ENCODE measurements at places on chromosomes 6 and 20. TPM values are rescaled to one million over a fixed set of nuclear protein-coding genes. Genes with fewer than 3 reads are reported as not detected.
A peak's percentile ranks its signal among the peaks of the same experiment; 100 is the strongest.

DNA sequence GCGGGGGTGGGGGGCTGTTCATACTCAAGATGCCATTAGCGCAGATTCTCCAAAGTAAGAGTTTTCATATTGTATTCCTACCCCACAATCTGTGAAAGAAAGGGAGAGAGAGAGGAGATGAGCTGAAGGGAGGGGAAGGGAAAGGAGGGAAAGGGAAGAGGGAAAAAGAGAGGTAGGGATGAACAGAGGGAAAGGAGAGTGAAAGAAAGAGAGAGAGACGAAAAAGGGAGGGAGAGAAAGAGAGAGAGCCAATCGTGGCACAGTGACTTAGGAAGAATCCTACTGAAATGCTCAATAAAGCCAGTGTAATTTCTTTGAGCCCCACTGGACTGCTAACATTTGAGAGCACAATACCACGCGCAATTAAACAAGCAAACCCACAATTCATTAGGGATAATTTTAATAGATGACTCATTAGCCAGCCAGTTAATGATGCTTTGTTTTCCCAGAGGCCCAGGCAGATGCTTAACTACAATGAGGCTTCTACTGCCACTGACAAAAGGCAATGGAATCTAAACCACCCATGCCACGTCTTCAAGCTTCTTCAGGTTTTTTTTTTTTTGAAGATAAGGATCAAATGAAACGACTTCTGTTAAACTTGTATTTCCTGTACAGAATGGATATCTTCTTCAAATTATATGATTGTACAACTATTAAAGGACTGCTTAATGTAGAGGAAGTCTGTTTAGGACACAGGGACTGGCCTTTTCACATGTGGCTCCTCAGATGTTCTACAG lies 306.8 kb downstream of the FOXC1 start:
- H3K4me1 ChIP-seq = no peaks in the 10 kb centered on the region
- H3K36me3 ChIP-seq = no peaks in the 10 kb centered on the region
- no peak overlapping the region for H3K27ac ChIP-seq
- H3K4me3 ChIP-seq = no peak overlapping the region
- DNase-seq = no peak
- no peaks in the 10 kb centered on the region for H3K27me3 ChIP-seq

DNA sequence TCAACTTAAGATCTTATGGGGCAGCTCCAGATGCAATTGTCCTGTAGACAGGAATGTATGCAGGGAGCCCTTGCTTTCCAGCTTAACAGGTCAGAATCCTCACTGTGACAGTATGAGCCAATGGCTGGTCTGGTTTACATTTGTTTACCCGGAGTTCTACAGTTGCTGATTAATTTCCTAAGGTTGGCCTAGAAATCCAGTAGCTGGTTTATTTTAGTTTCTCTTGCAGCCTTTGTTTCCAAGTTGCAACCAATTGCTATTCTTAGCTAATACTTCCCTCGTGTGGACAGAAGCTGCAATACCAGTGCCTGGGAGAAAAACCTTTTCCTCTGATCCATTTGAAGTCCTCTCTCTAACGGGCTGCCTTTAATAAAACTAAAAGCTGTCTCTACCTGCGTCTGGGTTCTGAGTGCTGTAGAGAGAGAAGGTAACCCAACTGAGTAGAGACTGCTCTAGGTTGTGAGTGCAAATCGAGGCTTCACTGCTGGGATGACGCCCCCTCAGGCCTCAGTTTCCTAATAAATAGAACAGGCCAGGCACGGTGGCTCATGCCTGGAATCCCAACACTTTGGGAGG lies 45.9 kb downstream of the ZNF217 start:
- no peaks in the 10 kb centered on the region for H3K4me1 ChIP-seq
- DNase-seq = peak; percentile 46

DNA sequence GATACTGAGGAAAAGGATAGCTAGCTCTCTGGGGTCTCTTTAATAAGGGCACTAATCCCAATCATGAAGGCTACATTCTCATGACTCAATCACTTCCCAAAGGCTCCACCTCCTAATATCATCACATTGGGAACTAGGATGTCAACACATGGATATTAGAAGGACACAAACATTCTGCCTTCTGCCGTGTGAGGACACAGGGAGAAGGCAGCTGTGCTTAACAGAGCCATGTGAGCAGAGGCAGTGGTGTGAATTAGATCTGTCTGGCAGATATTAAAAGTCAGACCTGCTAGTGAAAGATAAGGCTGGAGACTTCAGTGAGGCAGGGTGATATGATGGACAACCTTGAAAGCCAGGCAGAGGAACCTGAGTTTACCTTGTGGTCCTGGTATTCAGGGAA lies 341.9 kb downstream of the ARHGAP18 start:
- no peak overlapping the region for H3K4me3 ChIP-seq
- DNase-seq = no peak
- H3K27me3 ChIP-seq = no peaks in the 10 kb centered on the region
- H3K36me3 ChIP-seq = no peaks in the 10 kb centered on the region
- no peak overlapping the region for H3K27ac ChIP-seq

DNA sequence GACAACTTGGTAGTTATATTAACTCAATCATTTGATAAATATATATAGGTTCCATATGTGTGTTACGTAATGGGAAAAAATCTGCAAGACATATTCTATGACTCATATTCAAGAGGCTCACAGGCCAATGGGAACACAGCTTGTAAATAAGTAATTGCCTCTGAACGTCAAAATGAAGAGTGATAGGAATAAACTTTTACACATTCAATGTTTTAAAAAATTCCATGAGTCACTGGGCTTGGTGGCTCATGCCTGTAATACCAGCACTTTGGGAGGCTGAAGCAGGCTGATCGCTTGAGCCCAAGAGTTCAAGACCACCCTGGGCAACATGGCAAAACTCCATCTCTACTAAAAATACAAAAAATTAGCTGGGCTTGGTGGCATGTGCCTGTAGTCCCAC lies 209.4 kb upstream of the MCHR2 start:
- H3K4me1 ChIP-seq = no peaks in the 10 kb centered on the region
- DNase-seq = no peak
- H3K4me3 ChIP-seq = no peak overlapping the region
- no peaks in the 10 kb centered on the region for H3K27me3 ChIP-seq

DNA sequence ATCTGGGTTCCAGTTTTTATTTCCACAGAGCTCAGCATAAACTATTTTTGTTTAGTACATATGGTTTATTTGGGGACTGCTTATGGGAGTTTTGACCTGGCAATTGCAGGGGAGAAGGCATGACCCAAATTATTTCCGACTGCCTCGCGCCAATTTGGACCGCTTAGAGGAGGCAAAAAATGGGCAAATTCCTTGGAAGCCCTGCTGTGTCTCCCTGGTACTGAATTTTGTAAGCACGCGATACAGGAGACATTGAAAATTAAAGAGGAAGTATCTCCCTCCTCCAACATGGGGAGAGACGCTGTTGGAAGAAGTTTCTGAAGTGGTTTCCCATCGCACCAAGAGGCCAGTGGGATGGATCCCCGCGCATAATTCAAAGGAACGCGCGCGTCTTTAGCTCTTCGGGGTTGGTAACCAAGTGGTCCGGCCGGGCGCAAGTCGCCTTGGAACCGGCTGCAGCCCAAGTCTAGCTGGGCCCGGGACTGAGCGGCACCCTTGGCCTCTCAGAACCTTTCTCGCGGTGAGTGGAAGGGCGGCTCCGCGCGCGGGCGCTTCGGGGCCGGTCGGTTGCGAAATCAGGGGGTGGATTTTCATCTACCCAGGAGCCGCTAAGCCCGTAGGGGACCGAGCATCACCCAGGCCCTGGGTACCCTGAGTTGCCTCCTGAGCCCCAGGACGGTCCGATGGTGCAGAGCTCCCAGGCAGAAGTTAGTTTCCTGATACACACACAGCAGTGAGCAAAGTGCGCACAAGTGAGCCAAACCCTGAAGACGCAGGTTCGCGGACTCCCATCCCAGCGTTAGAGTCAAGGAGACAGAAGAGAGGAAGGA lies 6.2 kb downstream of the NKX2-2 start:
- peaks cover 81% of the 10 kb centered on the region for H3K27me3 ChIP-seq
- peaks cover 10% of the 10 kb centered on the region for H3K4me1 ChIP-seq
- no peak overlapping the region for H3K4me3 ChIP-seq
- no peak for DNase-seq
- no peaks in the 10 kb centered on the region for H3K36me3 ChIP-seq

- no peak overlapping the region for H3K4me3 ChIP-seq
- no peak for DNase-seq
- H3K36me3 ChIP-seq = no peaks in the 10 kb centered on the region
- no peaks in the 10 kb centered on the region for H3K4me1 ChIP-seq
These were observed 79.9 kb downstream of the PREX1 start for GRCh38 chr20:48747840-48748414.

DNA sequence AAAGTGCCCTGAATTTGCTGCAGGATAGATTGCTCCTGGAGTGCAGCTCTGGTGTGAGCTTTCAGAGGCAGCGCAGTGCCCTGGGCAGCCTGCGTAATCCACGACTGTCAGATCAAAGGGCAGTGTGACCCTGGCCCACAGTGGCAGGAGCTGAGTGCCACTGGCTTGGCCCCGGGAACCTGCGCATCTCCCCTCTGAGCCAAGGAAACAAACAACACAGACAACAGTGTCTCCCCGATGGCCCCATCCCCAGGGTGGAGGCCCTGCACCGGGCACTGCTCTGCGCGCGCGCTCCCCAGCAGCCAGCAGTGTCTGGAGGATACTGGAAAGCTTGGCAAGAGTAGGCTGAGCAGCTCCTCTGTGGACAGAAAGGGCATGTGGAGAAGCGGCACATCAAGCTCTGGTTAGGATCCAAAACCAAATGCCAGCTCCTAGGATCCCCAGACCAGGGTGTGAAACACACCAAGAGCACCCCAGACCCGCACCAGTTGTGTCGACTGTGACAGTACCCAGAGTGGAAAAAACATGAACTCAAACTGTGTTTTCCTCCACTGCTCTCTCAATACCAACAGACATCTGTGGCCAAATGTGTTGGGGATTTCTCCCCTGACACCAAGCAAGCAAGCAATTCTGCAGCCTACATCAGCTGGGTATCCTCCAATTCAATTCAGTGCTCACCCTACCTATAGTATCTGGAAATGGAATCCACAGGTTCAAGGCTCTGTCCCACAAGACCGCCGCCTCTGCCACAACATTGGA lies 26.7 kb downstream of the RBCK1 start:
- H3K4me3 ChIP-seq = no peak overlapping the region
- H3K27ac ChIP-seq = no peak overlapping the region
- peaks cover 8% of the 10 kb centered on the region for H3K36me3 ChIP-seq
- DNase-seq = no peak

GRCh38 chr6:40721271-40721952 lies 134.2 kb upstream of the LRFN2 start:
- H3K27ac ChIP-seq = no peak overlapping the region
- no peak overlapping the region for H3K4me3 ChIP-seq
- H3K36me3 ChIP-seq = no peaks in the 10 kb centered on the region
- no peaks in the 10 kb centered on the region for H3K4me1 ChIP-seq
- no peak for DNase-seq
- no peaks in the 10 kb centered on the region for H3K27me3 ChIP-seq

DNA sequence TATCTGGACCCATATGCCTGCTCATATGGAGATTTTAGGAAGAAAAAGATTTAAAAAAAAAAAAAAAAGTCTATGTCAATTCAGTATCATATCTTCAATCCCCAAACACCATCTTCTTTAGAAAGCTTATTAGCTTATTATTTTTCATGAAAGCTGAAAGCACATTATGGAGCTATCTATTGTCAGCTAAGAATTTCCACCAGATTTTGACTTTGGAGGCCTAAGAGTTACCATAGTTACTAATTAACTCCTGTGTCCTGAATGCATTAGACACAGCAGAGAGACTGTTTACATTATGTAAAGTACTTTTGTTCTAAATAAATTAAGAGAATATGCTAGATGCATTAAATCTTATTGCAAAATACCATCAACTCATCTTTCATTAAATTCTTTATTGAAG lies 255.5 kb upstream of the NRSN1 start:
- no peaks in the 10 kb centered on the region for H3K27me3 ChIP-seq
- no peak for DNase-seq
- H3K36me3 ChIP-seq = no peaks in the 10 kb centered on the region
- no peaks in the 10 kb centered on the region for H3K4me1 ChIP-seq

DNA sequence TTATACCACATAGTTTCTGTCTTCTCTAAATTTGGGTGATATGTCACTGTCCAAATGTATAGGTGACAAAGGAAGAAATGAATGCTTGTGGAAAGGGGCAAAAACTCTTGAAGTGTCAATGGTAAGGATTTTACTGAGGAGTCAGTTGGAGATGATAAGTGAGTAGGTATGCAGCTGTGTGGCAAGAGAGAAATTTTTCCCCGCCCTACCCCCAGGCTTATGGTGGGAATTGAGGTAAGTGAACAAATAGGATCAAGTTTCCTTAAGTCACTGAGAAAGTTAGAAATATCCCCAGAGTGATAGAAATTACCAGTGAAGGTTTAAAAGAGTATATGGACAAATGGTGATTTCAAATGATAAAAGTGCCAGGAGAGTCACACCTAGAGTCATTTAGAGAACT lies 11.8 kb downstream of the DSE start:
- DNase-seq = no peak
- no peak overlapping the region for H3K27ac ChIP-seq
- no peak overlapping the region for H3K4me3 ChIP-seq
- H3K4me1 ChIP-seq = peaks cover 11% of the 10 kb centered on the region
- H3K27me3 ChIP-seq = no peaks in the 10 kb centered on the region
- no peaks in the 10 kb centered on the region for H3K36me3 ChIP-seq

GRCh38 chr6:67030861-67031260 lies 1323.8 kb upstream of the EYS start:
- no peak overlapping the region for H3K27ac ChIP-seq
- no peaks in the 10 kb centered on the region for H3K4me1 ChIP-seq
- no peaks in the 10 kb centered on the region for H3K27me3 ChIP-seq

DNA sequence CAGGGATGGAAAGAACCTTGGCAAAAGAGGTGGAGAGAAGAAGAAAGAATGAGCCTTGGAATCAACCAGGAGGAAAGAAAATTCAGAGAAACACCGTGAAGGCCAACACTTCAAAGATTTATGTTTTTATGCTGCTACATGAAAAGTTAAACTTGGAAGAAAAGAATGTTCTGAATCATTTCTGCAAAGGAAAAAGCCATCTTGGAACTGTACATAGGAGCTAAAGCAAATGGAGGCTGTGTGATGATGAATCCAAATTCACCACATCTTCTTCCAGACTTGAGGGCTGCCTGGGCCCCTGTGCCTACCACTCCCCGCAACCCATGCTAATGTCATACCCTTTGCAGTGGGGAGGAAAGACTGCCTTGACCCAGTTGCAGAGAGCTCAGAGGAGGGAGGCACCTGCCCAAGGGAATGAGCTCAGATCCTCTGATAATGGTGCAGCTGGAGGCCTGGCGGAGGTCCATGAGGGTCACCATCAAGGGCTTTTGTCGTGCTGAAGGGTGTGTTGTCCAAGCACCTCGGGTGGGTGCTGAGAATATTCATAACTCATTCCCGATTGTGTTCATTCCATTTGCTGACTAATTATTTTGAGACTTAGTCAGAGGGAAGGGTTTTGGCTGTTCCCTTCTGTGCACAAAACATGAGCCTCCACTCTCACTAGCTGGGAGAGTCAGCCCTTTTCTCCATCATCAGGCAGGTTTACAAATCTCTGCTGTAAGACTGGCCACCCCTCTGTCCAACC lies 245.8 kb upstream of the JAG1 start:
- H3K4me3 ChIP-seq = no peak overlapping the region
- H3K27me3 ChIP-seq = no peaks in the 10 kb centered on the region
- no peaks in the 10 kb centered on the region for H3K36me3 ChIP-seq
- H3K27ac ChIP-seq = no peak overlapping the region

Gene OPN5
- not detected for total RNA-seq

Gene SULF2
- total RNA-seq = 97.9 TPM

Gene MEP1A
- 207 TPM for total RNA-seq

Gene OR2J3
- total RNA-seq = not detected

Gene PTK7
- 15.1 TPM for total RNA-seq

Gene FAM217A
- not detected for total RNA-seq

Gene NANP
- 3.1 TPM for total RNA-seq

Measured in colonic mucosa (tissue), 4 donors.